HL-60 (cell line): ENCODE measurements at places on chromosomes 3 and 15.

DNA sequence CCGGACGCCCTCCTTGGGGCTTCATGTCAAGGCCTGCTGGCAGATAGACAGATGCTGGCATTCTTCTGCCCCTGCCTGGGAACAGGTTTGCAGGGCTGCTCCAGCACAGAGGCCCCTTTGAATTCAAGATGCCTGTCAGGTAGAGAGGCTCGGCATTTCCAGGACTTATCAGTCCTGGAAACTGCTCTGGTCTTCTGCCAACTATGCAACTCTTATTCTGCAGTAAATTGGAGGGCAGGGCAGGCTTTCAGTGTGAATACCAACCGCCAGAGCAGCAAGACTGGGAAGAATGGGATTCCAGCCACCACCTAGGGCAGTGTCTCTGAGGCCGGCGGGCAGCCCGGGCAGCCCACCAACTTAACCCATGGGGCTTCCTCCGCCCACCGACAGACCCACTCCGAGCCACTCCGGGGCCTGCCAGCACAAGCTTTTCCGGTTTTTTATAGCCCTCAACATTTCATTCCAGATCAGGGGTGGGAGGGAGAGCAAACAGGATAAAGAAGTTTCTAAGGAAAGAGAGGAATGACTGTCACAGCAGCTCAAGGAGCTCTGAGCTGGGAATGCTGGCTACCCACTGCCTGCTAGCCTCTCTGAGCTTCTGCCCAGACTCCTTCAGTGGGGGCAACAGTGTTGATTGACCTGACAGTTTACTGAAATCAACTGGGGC lies 140.9 kb downstream of the NTRK3 start:
- DNase-seq: no peak

- no peak for DNase-seq
These were observed 12.5 kb upstream of the SKIL start for GRCh38 chr3:170344971-170345370.

DNA sequence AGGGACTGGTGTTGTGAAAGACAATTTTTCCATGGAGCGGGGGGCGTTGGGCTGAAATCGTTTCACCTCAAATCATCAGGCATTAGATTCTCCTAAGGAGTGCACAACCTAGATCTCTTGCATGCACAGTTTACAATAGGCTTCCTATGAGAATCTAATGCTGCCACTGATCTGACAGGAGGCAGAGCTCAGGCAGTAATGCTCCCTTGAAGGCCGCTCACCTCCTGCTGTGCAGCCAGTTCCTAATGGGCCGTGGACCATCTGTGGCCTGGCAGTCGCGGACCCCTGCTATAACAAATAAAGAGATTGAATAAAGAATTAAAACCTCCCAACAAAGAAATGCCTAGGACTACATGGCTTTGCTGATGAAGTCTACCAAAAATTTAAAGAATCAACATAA lies 25.3 kb upstream of the ANKRD28 start:
- DNase-seq: no peak

- no peak for DNase-seq
These were observed 833.0 kb downstream of the AGBL1 start for GRCh38 chr15:86912661-86913060.

- no peak for DNase-seq
These were observed 36.5 kb upstream of the PLXNA1 start for GRCh38 chr3:126946405-126946804.

DNA sequence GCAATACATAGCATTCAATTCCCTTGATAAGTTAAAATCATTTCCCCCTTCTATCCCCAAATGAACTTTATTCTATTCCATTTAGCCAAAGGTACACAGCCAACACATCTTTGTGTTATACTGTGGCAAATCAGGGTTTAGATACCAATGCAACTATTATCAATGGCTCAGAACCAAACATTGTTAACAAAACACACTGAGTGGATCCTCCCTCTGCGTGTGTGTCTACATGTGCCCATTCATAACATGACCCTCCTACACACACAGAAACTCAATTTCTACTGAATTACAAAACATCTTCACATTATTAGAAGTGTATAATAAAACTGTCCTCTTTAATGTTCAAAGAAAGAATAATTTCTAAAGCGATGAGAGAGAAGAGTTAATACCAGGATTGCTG lies 1.3 kb downstream of the TTBK2 start:
- DNase-seq: no peak

- DNase-seq: no peak
These were observed 1.2 kb downstream of the TTC23 start for GRCh38 chr15:99248000-99248715.

GRCh38 chr3:29212789-29213433 lies 68.0 kb upstream of the RBMS3 start:
- no peak for DNase-seq

- DNase-seq: no peak
These were observed 48.4 kb downstream of the EPHA3 start for GRCh38 chr3:89155811-89156210.

- no peak for DNase-seq
These were observed 70.7 kb downstream of the MAP2K5 start for GRCh38 chr15:67613211-67613610.

GRCh38 chr3:28243424-28244106 lies 2.1 kb downstream of the CMC1 start:
- DNase-seq: no peak

- no peak for DNase-seq
These were observed 116.2 kb upstream of the PLAAT1 start for GRCh38 chr3:193124861-193125260.

GRCh38 chr15:90529011-90529370 lies 732 bp upstream of the CRTC3 start:
- no peak for DNase-seq
